Right atrium auricular region (tissue), 2 donors: ENCODE measurements at places on chromosomes 2 and 18. TPM values are rescaled to one million over a fixed set of nuclear protein-coding genes. Genes with fewer than 3 reads are reported as not detected.

- no peak for DNase-seq
Observed at GRCh38 chr2:179981085-179981484, 26.0 kb downstream of the CWC22 start.

DNA sequence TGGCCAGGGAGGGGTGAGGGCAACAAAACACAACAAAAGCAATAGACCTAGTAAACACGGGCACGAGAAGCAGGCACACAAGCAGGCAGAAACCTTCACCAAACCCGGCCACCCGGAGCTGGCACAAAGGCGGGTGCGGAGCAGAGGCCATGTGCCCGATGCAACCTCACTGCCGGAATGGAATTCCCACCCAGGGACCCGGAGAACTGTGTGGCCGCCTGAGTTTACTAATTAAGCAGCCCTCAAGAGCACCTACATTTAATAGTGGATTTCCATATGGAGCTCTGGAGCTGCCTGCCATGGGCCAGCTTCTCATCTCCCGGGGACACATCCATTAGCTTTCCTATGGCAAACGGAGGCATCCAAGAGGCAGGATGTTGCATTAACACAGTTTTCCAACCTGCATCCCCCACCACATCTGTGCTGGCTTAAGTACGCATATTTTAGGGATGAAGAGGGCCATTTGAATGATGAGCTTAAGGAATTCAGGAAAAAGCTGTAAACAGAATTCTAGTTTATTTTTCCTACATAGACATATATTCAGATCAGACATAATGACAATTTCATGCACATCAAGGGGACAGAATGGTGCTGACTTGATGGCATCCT lies 104.5 kb upstream of the SMIM21 start:
- DNase-seq = no peak

GRCh38 chr2:216117561-216118340 lies 8.6 kb downstream of the XRCC5 start:
- DNase-seq = no peak

EPG5 gene
- 33.6 TPM for total RNA-seq

GRCh38 chr2:189657867-189658266 lies 3.4 kb upstream of the ASNSD1 start:
- no peak for DNase-seq

LOXHD1 gene
- not detected for total RNA-seq

GRCh38 chr18:43034683-43035500 lies 80.6 kb downstream of the RIT2 start:
- no peak for DNase-seq

- DNase-seq = no peak
Observed at GRCh38 chr18:23106575-23106974, 28.7 kb upstream of the CABLES1 start.

AOX1 gene
- total RNA-seq = 12.2 TPM

- DNase-seq = no peak
Observed at GRCh38 chr2:169066897-169067296, 2.5 kb upstream of the DHRS9 start.

- no peak for DNase-seq
Observed at GRCh38 chr2:201208563-201209252, 25.8 kb downstream of the CASP10 start.

GRCh38 chr18:2442006-2442405 lies 129.3 kb downstream of the METTL4 start:
- no peak for DNase-seq

GRCh38 chr2:234911271-234911670 lies 40.5 kb upstream of the SH3BP4 start:
- DNase-seq = no peak

CHRNA1 gene
- total RNA-seq = 0.43 TPM

GRCh38 chr2:47014564-47015051 lies 99.0 kb upstream of the MCFD2 start:
- no peak for DNase-seq

GPR39 gene
- total RNA-seq = not detected

ANKRD30BL gene
- not detected for total RNA-seq

- DNase-seq = no peak
Observed at GRCh38 chr2:34486965-34487364, 887.9 kb upstream of the FAM98A start.

FEV gene
- total RNA-seq = not detected

- no peak for DNase-seq
Observed at GRCh38 chr2:168797286-168797655, 5.2 kb upstream of the NOSTRIN start.

BMP10 gene
- total RNA-seq = 1.9 TPM

DNA sequence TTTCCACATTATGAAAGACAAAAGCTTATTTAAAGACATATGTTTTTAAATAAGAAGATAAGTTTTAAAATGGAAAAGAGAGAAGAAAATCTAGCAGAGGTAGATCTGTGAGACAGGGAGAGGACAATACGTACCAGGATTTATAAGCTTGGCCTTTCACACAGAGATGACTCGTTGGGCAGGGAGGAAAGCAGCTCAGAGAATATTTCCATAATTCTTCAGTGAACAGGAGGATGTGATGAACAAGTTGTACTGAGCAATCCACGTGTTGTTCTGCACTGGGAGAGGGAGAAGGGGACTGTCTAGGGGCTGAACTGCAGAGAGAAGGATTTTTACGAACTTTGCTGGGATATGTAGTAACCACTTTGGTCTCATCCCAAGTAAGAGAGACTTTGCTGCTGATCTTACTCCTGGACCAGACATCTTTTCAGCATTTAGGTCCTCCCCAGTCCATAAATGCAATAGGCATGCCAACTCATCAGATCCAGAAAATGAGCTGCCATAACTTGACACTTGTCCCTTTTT lies 162.5 kb upstream of the SETBP1 start:
- DNase-seq = no peak

- no peak for DNase-seq
Observed at GRCh38 chr2:80102026-80102425, 202.5 kb downstream of the LRRTM1 start.

- peak; percentile 65 for DNase-seq
Observed at GRCh38 chr18:74496508-74497323, 553 bp downstream of the CNDP2 start.

- DNase-seq = no peak
Observed at GRCh38 chr2:144607099-144607498, 87.2 kb upstream of the ZEB2 start.

GRCh38 chr2:196249171-196249570 lies 77.8 kb upstream of the STK17B start:
- DNase-seq = no peak

- no peak for DNase-seq
Observed at GRCh38 chr2:71064110-71064611, 4.3 kb upstream of the NAGK start.

IL1B gene
- 2.6 TPM for total RNA-seq

CD8A gene
- 0.52 TPM for total RNA-seq

CABLES1 gene
- total RNA-seq = 6.9 TPM

DNA sequence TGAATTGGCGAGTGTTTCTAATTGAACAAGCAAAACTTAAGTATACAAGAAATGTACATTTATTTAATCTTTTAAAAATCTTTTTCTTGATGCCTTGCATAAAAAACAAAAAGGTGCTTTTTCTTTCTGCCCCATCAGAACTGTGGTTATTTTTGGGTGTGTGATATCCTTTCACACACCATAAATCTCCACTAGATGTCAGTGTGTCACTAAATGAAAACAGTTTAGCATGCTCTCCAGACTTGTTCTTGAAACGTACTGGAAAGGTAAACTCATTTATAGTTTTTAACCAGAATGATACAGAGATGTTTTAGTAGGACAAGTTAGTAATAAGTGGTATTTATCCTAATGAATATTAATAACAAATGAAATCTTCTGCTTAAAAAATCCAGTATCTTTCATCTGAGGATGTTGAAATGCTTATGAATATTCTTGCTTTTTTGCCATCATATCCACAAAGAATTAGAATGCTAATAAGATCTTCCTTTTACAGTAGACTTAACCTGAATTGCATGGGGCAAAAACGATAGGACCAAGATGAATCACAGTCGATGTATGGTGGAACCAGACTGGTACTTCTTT lies 96.8 kb downstream of the UBE2E3 start:
- no peak for DNase-seq

- DNase-seq = no peak
Observed at GRCh38 chr18:11105463-11105862, 43.9 kb downstream of the PIEZO2 start.

DNA sequence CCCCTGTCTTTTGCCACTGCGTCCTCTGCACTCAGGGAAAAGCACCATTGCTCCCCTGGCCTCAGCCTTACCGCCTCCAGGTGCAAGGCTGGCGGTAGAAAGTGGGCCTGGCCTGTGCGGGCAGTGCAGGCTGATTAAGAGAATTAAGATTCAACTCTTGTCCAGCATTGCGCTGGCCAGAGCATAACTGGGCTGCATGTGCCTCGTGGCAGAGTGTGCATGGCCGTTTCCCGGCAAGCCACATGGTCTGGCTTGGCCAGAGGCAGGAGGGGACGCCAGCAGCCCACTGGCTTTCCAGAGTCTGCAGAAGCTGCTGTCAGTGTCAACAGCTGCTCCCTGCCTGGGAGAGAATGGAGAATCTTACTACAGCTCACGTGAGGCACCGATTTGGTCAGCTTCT lies 12.3 kb downstream of the NTSR2 start:
- DNase-seq = no peak

DNA sequence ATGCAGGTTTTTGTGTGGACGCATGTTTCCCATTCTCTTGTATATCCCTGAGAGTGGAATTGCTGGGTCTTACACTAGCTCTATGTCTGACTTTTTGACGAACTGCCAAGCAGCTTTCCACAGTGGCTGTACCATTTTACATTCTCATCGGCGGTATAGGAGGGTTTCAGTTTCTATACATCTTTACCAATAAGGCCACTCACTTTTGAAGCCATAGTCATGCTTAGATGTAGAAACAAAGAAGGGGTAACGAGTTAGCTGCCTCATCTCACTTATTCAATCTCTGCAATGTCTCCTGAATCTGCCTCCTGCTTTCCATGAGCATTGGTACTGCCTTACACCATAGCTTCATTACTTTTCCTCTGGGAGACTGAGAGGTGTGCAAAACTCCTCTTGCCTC lies 47.4 kb downstream of the MMADHC start:
- DNase-seq = no peak

GRCh38 chr18:80145196-80145804 lies 36.2 kb downstream of the ADNP2 start:
- DNase-seq = no peak

ARHGAP15 gene
- 6.9 TPM for total RNA-seq

DNA sequence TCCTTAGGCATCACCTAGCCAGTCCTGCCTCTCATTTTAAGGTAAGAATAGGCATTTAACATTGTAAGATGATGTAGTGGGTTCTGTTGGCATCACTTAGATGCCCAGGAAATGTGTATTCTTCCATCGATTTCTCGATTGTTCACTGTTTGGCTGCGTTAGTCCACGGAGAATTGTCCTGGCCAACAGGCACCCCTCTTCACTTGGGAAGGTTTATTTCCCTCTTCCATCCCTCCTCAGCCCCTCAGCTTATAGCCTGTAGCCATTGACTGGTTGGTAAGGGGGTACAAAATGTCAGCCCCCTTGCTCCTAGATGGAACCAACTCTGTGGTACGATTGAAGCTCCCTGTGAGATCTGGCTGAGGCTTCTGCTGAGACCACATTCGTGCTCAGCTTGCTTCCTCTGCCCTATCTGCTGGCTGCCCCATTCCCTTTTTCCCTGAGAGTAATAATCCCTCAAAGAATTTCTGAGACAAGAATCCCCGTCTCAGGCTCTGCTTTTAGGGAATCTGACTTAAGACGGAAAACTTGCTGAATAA lies 43.4 kb downstream of the PLEKHA3 start:
- no peak for DNase-seq

REEP1 gene
- 34.2 TPM for total RNA-seq

- DNase-seq = no peak
Observed at GRCh38 chr2:127770973-127771735, 39.8 kb downstream of the WDR33 start.

DSC3 gene
- 5.1 TPM for total RNA-seq

GRCh38 chr2:136010126-136010525 lies 24.7 kb upstream of the DARS1 start:
- DNase-seq = no peak

GRCh38 chr2:69221960-69222751 lies 164.9 kb downstream of the GFPT1 start:
- no peak for DNase-seq

DNA sequence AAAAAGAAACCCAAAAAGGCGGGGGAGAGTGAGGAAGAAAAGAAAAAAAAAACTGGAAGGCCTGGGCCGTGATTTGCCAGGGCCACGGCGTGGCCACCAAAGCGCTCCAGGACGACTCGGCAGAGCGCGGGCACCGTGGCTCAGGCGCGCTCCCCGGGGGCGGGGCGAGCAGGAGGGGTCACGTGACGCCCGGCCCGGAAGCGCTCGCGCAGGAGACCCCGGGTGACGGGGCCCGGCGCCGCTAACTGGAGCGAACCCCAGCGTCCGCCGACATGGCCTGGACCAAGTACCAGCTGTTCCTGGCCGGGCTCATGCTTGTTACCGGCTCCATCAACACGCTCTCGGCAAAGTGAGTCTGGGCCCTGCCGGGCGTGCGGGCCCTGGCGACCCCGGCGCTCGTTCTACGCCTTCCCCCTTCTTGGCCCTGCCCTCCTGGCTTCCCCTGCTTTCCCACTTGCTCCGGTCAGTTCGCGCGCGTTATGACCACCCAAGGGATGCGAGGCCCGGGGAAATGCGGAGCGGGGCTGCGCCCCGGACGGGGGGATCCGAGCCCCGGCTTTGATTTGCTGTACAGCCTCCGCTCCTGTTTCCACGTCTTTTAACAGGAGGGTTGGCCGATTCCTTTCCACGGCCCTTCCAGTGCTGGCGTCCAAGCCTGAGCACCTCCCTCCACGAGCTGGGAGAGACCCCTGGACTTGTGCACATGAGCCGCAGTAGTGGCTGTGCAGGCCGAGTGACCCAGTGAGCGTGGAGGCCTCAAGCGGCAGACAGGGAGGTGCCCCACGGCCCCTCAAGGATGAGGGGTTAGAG lies at the start of gene SLC35F6:
Gene SLC35F6 (plus strand): TSS at position 207 of the 810 bp plus-strand sequence. CDS start 66 bp downstream, at position 273.
- DNase-seq = peak; percentile 80

DNA sequence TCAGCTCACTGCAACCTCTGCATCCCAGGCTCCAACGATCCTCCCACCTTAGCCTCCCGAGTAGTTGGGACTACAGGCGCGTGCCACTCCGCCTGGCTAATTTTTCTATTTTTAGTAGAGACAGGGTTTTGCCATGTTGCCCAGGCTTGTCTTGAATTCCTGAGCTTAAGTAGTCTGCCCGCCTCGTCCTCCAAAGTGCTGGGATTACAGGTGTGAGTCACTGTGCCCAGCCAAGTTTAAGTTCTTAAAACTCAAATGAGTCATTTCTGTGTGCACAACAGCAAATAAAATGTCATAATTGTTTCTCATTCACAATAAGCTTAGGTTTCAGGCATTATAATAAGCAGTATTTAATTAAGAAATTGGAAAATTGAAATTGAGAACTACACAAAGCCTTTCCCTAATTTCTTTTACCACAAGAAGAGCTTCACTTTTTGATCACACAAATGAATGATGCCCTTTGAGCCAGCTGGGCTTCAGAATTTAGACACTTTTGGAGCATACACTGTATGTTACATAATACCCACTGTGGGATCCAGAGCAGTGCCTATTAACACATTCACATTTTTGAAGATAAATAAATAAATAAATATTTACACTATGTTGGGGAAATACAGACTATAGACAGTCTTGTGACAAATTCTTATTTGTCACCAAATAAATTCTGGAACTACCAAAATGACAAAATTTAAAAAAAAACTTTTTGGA lies 8.6 kb upstream of the ME2 start:
- DNase-seq = no peak

- DNase-seq = no peak
Observed at GRCh38 chr2:10372862-10373240, 70.1 kb downstream of the HPCAL1 start.
